Breast epithelium (tissue), 4 donors: ENCODE measurements at places on chromosomes 7 and 10. TPM values are rescaled to one million over a fixed set of nuclear protein-coding genes. Genes with fewer than 3 reads are reported as not detected.

DNA sequence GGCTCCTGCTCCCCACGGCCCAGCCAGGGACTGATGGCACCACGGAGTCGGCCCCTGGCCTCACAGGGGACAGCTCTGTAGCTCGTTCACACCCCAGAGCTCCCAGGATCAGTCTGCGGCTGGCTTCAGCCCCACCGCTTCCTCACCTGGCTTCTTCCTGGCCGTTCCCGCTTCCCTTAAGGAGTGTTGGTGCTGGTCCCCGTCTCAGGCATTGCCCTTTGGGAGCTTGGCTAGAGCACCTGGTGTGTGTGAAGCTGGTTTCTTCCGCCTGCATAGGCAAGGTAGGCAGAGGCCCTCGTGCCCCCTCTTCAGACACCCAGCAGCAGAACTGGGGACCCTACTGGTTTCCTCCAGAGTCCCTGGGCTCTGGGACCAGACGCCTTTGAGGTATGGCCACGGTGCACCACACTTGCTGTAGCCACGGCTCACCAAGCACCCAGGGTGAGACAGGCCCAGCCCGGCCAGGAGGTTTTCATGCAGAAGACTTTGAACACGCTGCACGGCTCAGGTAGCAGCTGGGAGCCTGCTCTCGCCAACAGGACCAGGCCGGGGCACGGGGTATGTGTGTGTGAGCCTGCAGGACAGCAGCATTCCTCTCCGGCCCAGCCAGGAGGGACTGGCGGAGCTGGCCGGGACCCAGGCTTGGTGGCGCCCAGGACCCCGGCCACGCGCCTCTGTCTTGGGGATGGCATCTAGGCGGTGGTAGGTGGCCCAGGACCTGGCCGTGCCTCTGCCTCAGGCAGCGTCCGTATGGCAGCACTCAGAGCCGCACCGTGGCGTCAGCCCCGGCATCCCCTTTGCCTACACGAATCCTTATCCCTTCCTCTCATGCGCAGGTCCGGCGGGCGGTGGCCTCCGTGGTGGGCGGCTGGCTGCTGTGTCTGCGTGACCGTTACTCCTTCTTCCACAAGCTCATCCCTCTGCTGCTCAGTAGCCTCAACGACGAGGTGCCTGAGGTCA lies 13.2 kb upstream of the PRKAR1B start:
- no peaks in the 10 kb centered on the region for H3K27me3 ChIP-seq
- H3K4me1 ChIP-seq: no peaks in the 10 kb centered on the region
- no peak for DNase-seq
- H3K27ac ChIP-seq: no peak overlapping the region
- H3K36me3 ChIP-seq: no peaks in the 10 kb centered on the region

- no peak for DNase-seq
- H3K27me3 ChIP-seq: no peaks in the 10 kb centered on the region
- no peaks in the 10 kb centered on the region for H3K36me3 ChIP-seq
- no peaks in the 10 kb centered on the region for H3K4me1 ChIP-seq
- no peak overlapping the region for H3K27ac ChIP-seq
- no peak overlapping the region for H3K4me3 ChIP-seq
Observed at GRCh38 chr7:43482679-43483252, 100.1 kb upstream of the STK17A start.

BICC1 gene
- total RNA-seq: 26.2 TPM

PRLHR gene
- total RNA-seq: not detected

DNA sequence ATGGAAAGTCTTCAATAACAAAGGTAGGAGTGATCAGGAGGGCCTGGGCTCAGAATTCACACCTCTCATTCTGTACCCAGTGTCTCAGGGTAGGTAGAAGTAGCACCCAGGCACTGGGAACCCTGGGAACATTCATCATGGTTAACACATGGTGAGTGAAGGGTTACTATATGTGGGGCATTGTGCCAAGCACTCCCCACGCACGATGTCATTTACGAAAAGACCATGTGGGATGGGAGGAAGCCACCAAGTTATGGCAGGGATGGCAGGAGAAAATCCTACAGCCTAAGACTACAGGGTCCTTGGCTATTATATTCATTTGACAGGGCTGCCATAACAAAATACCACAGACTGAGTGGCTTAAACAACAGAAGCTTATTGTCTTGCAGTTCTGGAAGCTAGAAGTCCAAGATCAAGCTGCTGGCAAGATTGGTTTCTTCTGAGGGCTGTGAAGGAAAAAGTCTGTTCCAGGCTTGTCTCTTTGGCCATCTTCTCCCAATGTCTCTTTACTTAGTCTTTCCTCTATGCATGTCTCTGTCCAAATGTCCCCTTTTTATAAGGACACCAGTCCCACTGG lies 27.7 kb upstream of the DDIT4 start:
- no peaks in the 10 kb centered on the region for H3K36me3 ChIP-seq
- DNase-seq: no peak
- no peaks in the 10 kb centered on the region for H3K27me3 ChIP-seq
- peaks cover 69% of the 10 kb centered on the region for H3K4me1 ChIP-seq
- peak overlapping the region; percentile 77 for H3K27ac ChIP-seq
